ENCODE measurements at places on chromosomes 5 and 9. TPM values are rescaled to one million over a fixed set of nuclear protein-coding genes. Genes with fewer than 3 reads are reported as not detected.

DNA sequence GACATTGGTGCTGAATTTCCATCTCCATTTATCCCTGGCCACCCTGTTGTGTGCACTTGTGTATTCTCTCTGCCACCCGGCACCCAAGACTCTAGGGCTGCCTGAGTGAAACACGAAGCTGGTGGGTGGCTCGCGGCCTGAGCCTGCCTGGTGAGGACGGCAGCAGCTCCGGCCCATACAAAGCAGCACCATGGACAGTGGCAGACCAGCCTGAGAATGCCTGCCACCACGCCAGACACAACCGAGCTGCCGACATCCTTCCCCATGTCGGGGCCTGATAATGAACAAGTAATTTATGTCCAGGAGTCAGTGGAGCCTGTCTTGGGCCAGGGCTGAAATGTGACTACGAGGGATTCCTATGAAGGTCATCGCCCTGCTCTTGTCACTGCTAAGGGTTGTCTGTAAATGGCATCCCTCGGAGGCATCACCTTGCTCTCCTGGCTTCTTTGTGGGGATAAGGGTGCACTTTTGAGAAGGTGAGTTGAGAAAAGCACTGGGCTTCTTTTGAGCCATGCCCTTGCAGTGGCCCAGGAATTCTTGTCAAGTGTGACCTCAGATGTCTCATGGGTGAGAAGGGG, 175.7 kb downstream of the MELK start:
- no peak for DNase-seq

- no peak for DNase-seq
These were observed 564.0 kb downstream of the IRX1 start for GRCh38 chr5:4159681-4160080.

- no peak for DNase-seq
These were observed 81.5 kb downstream of the SHB start for GRCh38 chr9:37987467-37987981.

- no peak for DNase-seq
These were observed 480.9 kb upstream of the SEMA6A start for GRCh38 chr5:117055517-117055916.

GRCh38 chr5:136026636-136027035, 2.2 kb upstream of the TGFBI start:
- no peak for DNase-seq

DNA sequence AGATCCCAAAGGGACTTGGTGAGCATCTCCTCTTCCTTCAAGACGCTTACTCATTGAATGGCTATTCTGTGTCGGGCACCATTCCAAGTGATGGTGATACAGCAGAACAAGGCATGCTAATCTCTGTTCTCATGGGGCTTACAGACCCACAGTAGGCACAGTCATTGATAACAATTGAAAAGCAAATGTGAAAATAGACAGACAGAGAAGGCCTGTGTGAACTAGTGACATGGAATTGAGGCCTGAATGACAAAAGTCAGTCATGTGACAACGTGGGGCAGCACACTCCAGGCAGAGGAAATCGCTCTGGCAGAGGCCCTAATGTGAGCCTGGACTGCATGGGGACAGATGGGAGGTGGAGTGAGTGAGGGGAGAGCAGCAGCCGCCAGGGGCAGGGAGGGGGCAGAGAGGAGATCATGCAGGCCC, 70.7 kb upstream of the CPLX2 start:
- no peak for DNase-seq

- DNase-seq: peak; percentile 4
These were observed 55.3 kb downstream of the SPEF2 start for GRCh38 chr5:35672995-35673394.

DNA sequence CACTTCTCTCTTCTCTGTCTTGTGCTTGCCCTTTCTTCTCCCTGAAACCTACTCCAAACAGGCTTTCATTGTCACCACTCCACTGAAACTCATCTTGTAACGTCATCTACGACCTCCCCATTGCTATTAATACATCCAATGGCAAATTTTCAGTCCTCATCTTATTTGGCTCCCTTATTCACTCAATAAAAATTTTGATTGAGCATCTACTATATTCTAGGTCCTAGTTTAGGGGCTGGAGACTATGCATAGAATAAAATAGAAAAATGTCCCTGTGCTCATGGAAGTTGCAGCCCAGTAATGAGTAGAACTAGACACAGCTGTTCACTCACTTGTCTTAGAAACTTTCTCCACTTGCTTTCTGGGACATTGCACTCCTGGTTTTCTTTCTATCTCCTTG, 24.9 kb upstream of the FSTL4 start:
- DNase-seq: no peak

- DNase-seq: peak; percentile 29
These were observed at the start of gene CCDC69 for GRCh38 chr5:151223447-151224264. Gene CCDC69, minus strand, starts transcription at chr5:151224092. Its CDS starts 122 bp downstream, at chr5:151223970.

GRCh38 chr9:93427655-93428379, 23.7 kb upstream of the FAM120A start:
- DNase-seq: no peak

IL5 gene
- not detected for total RNA-seq

GCNT4 gene
- 7.4 TPM for total RNA-seq

SLC36A2 gene
- not detected for total RNA-seq

OTP gene
- not detected for total RNA-seq
